ENCODE measurements at places on chromosomes 2 and 18.

DNA sequence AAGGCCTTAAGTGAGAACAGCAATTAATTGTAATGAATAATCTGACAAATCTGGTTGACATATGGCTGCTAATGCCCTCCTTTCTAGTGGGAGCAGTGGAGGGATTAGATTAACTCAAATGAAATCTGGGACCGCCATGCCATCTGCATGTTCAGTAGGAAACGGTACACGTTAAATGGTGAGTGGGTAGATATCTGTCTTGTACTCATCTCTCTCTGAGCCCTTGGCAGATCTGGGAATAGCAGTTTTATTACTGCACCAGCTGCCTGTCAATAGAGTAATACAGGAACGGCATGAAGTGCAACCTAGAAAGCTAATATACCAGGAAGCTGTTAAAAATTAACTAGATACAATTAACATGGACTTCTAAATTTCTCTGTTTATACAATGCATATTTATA, 258.8 kb downstream of the GPD2 start:
- no peak for DNase-seq

DNA sequence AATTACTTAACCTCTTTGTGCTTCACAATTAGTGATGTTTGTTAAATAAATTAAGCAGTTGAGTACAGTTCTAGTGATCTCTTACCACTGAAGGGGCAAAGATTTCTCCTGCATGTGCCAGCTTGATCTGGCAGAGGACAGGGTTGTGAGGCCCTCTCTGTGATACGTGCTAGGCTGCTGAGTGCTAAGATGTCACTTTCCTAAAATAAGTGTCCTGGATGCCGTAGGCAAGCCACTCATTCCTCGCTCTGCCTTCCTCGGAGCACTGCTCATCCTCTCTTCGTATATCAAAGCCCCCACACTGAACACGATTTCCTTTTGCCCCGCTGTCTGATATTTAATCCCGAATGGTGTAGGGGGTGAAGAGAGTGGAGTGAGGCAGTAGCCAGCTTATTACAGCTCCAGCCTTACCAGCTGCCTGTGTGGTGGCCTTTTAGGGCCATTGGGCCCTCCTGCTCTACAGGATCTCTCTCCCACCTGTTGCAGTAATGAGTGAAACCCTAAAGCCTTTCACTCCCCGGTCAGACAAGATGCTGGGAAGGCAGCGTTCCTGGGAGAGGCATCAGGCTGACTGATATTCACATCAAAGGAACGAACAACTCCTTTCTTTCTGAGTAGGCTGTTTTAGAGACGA, 40.5 kb downstream of the PTPRM start:
- DNase-seq = no peak

GRCh38 chr18:36578871-36579710, 249.7 kb downstream of the TPGS2 start:
- no peak for DNase-seq

DNA sequence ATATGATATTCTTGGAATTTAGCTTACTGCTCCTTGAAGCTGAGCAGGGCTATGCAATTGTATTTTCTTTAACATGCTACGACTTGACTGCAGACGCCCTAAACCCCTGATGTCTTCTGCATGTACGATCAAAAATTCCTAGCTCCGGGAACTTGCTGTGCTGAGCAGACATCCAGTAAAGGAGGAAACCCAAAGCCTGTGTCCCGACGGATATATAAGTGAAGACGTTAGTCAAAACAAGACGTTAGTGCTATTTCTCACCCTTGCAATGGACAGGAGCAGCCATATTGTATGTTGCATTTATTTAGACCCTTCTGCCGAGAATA, 51.5 kb downstream of the SETBP1 start:
- no peak for DNase-seq

DNA sequence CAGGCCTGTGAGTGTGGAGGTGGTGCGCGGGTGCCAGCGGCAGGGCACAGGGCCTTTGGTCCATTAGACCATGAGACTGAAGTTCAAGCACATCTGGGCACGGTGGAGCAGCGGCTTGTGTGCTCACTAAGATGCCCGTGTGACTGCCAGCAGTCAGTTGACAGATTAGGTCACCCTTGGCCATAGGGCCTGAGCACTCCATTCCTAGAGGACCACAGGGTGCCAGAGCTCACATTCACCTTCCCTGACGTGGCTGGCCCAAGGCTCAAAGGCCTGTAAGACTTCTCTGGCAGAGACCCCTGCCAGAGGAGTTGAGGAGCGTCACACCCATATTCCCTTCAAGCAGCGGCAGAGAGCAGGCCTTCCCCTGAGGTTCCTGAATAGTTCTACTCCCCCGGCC, 650 bp downstream of the LHCGR start:
- no peak for DNase-seq

DNA sequence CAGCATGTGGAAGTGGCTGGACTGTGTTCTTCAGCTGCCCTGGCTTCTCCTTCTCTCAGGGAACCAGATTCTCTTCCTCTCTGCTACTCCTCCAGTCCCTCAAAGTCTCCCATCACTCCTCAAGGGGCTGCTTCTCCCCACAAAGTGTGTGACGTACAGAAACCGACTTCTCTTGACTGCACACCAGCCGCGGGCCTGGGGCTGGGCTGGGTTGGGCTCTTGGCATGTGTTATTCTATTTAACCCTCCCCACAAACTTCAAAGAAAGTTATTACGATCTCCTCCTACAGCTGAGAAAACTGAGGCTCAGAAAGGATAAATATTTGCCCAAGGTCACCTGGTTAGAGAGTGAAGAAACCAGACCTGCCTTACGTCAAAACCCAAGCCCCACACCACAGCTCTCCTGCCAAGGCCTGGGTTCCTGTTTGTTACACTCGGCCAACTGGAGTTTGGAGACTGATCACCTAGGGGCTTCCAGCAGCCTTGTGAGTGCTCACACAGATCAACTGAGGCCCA, 269.0 kb downstream of the TFCP2L1 start:
- DNase-seq = no peak

GRCh38 chr2:68230241-68231060, 21.9 kb downstream of the PPP3R1 start:
- no peak for DNase-seq

DNA sequence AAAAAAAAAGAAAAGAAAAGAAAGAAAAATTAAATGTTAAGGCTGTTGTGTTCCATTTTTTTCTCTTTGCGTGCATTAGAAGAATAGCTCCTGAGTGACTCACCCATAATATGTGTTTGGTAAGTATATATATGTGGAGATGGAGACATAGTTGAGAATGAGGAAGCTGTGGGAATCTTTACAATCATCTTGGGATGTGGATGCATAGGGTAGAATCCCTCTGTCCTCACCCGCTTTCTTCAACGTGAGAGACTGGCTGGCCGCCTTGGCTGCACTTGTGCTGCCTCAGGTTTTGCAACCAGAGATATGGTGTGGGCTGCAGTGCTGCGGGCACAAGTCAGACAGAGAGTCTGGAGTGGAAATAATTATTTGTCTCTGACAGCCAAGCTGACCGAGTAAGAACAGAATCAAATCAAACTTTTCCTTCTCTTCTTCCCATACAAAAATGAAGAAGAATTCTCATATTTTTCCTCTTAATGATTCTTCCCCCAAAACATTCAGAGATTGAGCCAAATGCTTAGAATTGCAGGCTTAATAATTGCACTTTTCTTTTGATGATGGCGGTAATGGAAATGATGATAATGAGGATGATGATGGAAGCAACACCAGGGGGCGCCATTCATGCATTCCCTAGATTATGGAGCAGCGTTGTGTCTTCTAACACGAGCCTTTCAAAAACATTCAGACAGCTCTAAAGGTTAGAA, 48.5 kb downstream of the SERPINB7 start:
- no peak for DNase-seq

GRCh38 chr18:59737776-59738300, 40.6 kb upstream of the CCBE1 start:
- DNase-seq = no peak

- no peak for DNase-seq
These were observed 96.9 kb downstream of the SPP2 start for GRCh38 chr2:234147335-234147861.

DNA sequence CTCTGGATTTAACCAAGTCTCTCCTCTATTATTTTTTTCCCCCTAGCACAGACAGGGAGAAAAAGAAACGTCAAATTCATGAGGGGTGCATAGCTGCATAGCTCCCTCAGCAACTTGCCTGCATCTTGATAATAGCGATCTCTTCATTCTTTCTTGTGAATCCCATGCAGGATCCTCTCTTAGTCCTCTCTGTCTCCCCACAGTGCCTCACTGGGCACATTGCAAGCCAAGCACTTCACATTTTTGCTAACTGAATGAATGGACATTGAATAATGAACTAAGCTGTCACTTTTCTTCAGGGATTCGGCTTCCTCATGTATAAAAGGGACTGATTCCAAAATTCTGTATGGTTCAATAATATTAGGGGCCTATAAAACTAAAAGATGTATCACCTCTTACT, 2.9 kb upstream of the EPB41L3 start:
- no peak for DNase-seq

DNA sequence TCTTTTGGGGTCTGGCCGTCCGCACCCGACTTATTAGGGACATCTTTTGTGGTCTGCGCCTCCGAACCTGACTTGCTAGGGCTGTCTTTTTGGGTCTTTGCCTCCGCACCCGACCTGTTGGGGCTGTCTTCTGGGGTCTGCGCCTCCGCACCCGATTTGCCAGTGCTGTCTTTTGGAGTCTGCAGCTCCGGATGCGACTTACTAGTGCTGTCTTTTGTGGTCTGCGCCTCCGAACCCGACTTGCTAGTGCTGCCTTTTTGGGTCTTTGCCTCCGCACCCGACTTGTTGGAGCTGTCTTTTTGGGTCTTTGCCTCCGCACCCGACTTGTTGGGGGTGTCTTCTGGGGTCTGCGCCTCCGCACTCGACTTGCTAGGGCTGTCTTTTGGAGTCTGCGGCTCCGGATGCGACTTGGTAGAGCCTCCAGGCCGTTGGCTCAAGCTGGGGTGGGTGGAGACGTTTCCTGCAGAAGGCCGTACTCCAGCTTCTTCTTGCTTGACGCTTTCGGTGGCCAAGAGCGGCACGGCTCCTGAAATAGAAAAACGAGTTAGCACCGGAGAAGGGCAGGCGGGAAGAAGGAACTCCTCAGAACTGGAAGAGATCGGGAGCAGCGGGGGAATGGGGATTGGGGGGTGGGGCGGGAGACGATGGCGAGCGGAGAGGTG, 498 bp downstream of the TGOLN2 start:
- DNase-seq = no peak

DNA sequence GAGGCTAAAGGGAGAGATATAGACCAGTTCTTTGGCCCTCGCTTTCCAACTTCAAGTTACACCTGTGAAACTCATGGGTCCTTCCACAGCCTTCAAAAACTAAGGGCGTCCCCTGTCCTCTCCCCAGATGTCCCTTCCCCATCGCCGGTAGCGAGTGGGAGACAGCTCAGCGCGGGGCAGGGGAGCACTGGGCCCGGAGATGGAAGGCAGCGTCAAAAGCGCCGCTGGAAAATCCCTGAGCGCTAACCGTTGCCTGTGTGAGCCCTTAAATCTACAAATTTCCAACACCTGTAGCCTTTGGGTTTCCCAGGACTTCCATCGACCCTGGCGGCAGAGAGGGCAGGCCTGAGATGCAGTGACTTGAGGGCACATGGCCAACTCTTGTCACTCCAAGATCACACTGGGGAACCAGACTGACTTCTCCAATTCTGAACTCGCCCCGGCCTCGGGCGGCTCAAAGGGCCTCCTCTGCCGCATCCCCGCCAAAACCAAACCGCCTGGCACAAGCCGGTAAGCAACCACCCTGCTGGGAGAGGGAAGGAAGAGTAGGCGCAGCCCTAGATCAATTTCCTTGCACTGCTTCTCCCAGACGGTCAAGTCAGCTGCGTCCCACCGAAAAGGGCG, 879 bp upstream of the EPAS1 start:
- no peak for DNase-seq

DNA sequence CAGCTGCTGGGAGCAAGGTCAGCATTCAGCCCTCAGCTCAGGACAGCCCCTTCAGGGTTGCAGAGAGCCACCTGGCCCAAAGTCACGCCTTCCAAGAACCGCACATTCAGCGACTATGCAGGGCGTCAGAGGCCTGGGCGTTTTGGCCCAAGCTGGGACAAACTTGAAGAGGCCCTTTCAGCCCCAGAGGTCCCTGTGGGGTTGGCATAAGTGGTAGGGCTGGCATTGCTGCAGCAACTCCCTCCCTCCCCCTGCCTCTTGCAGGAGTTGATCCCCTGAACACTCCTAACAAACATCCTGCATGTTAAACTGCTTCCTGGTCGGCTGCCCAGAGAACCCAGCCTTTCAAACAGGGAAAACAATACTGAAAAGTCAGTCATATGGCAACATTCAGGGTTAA, 192.9 kb upstream of the SMAD2 start:
- no peak for DNase-seq

- DNase-seq = no peak
These were observed 63.0 kb downstream of the BCL11A start for GRCh38 chr2:60490441-60490840.

- no peak for DNase-seq
These were observed 40.3 kb downstream of the OSBPL6 start for GRCh38 chr2:178234648-178235047.

DNA sequence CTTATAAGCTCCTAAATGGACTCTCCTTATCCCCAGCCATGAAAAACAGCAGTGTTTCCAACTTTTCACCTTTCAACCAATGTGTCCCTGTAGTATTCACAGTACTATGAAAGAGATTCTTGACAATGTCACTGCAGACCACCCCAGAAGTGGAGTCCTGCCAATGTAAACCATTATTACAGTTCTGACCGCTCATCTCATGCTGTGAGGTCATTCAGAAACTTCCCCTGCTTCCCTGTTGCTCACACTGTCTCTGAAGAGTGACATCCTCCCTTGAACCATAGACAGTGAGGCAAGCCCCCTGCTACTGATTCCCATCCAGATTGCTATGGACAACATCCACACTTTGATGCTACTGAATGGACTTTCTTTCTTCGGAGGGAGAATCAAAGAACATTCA, 1523.7 kb upstream of the ACVR2A start:
- DNase-seq = no peak

- no peak for DNase-seq
These were observed 196.9 kb downstream of the ANKRD30B start for GRCh38 chr18:14944838-14945237.

DNA sequence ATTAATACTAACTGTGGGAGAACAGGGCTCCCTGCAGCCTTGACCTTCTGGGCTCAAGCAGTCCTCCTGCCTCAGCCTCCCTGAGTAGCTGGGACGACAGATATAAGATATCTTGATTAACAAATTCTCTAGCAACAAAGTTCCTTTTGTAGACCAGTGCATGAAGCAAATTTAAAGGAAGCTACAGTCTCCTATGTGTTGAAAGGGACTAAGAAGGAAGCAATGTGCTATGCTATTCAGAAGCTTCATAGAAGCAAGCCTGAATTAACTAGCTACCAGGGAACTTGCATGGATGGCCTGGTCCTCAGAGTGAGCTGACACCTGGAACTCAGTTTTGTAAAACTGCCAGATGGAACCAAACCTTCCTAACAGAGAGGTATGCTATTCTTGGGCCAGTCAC, 33.2 kb downstream of the RAPH1 start:
- DNase-seq = no peak

DNA sequence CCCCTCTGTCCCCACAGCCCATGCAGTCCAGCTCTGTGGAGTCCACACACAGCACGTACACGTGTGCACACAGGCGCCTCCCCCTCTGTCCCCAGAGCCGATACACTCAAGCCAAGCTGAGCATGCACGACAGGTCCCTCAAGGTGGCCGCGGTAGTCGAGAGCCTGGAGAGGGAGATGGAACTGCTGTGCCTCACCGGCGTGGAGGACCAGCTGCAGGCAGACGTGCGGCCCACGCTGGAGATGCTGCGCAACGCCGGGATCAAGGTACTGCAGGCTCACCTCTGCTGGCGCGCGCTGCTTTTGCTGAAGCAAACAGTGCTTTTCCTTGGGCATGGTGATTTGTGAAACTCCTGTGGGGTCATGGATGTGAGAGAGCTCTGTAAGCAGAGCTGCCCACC, 58.5 kb upstream of the NFATC1 start:
- DNase-seq = no peak

- no peak for DNase-seq
These were observed 18.8 kb downstream of the MAPK4 start for GRCh38 chr18:50578651-50579050.
